ENCODE measurements at places on chromosomes 12 and 14. TPM values are rescaled to one million over a fixed set of nuclear protein-coding genes. Genes with fewer than 3 reads are reported as not detected.

DNA sequence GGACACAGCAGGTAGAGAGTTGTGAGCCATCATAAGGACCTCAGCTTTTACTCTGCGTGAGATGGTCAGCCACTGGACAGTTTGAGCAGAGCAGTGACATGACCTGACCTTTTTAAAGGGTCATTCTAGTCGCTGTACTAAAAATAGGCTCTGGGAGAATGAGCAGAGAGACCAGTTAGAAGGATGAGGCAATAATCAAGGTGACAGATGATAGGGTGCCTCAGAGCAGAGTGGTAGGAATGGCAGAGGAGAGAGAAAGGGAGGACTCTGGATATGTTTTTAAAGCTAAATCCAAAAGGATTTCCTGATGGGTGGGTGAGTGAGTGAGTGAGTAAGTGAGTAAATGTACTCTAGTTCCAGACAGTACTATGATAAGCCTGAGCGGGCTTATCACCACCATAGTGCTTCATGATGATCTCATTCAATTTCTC lies 83.6 kb upstream of the ARHGAP5 start:
- H3K4me1 ChIP-seq = peaks cover 30% of the 10 kb centered on the region
- DNase-seq = no peak
- no peak overlapping the region for H3K27ac ChIP-seq
- peaks cover 11% of the 10 kb centered on the region for H3K27me3 ChIP-seq
- H3K36me3 ChIP-seq = no peaks in the 10 kb centered on the region

DNA sequence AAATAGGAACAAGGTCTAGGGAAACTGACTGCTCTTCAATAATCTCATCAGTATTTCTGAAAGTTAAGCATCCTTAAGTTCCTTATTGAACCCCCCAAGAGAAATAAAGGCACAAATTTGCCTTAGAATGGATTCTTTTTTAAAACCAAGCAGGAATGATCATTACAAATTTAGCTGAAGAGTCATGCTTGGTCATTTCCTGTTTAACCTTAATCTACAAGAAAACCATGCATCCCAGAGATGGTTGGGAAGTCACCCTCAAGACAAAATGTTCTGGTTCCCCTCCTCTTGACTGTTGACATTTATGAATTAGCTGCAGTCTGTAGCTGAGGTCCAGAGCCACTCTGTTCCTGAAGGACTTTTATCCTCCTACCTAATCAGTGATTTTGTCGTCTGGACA lies 291.8 kb upstream of the G2E3 start:
- H3K27ac ChIP-seq = no peak overlapping the region
- no peaks in the 10 kb centered on the region for H3K36me3 ChIP-seq
- H3K4me1 ChIP-seq = no peaks in the 10 kb centered on the region
- DNase-seq = no peak

DNA sequence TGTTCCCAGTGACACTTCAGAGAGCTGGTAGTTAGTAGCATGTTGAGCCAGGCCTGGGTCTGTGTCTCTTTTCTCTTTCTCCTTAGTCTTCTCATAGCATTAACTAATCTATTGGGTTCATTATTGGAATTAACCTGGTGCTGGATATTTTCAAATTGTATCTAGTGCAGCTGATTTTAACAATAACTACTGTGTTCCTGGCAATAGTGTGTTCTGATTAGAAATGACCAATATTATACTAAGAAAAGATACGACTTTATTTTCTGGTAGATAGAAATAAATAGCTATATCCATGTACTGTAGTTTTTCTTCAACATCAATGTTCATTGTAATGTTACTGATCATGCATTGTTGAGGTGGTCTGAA lies 3.0 kb downstream of the FOS start:
- peaks cover 5% of the 10 kb centered on the region for H3K27me3 ChIP-seq
- H3K36me3 ChIP-seq = peaks cover 14% of the 10 kb centered on the region
- no peak for DNase-seq
- H3K27ac ChIP-seq = no peak overlapping the region
- peaks cover 63% of the 10 kb centered on the region for H3K4me1 ChIP-seq

DNA sequence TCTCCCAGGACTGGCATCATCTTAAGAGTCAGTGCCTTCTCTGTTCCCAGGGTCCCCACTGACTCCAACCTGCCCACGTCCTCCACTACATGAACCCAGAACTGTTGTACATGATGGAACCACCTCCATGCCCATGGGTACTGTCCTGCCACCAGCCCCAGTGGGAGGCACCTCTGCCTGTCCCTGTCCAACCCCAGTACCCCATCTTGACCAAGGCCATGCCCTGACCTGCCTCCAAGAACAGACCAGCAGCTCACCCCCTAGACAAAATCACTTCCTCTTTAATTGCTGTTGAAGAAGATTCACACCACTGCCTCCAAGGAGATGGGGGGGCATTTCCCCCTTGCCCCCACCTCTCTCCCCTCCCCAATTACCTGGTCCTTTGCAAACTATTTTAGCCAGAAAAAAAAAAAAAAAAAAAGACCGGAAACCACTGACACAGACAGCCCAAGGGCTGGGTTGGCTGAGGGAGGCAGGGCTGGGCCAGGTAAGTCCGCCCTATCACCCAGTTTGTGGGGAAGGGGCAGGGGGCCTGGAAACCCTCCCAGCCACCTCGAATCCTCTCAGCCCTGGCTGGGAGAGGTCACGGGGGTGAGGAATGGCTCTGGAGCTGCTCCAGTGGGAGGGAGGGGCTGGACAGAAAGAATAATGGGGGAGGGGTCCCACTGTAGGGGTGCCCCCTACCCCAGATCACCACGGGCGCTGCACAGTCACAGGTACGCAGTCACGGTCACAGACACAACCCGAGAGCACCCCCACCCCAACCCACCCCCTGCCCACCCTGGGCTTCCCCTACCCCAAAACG lies 13.4 kb downstream of the AGAP2 start:
- peaks cover 8% of the 10 kb centered on the region for H3K27me3 ChIP-seq
- no peak overlapping the region for H3K27ac ChIP-seq
- no peak overlapping the region for H3K4me3 ChIP-seq
- peaks cover 9% of the 10 kb centered on the region for H3K36me3 ChIP-seq

DNA sequence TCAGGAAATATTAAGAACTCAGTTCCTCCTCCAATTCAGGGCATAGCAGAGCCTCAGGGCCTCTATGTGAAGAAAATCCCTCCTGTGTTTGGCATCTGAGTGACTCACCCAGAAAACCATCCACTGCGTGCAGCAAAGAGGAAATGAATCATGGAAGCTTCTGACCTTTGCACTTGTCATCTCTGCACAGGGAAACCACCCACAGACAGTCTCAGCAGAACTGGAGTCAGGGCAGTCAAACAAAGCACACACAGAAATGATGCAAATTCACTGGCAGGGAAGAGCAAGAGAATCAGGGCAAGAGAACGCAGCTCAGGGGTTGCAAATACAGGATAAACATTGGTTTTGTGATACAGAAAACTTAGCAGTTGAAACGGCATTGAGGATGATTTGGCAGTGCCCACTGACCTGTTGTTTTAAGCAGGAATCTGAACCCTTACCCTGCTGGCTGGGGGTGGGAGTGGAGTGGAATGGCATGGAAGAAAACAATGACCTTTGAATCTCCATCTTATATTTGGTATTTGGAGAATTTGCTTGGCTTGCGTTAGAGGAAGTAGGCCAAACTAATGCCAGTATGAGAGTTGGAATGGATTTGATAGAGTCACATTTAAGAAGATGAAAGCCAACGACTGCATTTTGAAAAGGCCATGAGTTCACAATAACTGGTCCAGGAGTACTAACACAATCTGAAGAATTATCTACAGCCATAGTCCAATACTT lies 53.5 kb downstream of the PHLDA1 start:
- H3K27ac ChIP-seq = peak overlapping the region; percentile 91
- H3K4me3 ChIP-seq = peak overlapping the region; percentile 15
- H3K4me1 ChIP-seq = peaks cover 85% of the 10 kb centered on the region
- no peaks in the 10 kb centered on the region for H3K36me3 ChIP-seq
- DNase-seq = peak; percentile 100

DNA sequence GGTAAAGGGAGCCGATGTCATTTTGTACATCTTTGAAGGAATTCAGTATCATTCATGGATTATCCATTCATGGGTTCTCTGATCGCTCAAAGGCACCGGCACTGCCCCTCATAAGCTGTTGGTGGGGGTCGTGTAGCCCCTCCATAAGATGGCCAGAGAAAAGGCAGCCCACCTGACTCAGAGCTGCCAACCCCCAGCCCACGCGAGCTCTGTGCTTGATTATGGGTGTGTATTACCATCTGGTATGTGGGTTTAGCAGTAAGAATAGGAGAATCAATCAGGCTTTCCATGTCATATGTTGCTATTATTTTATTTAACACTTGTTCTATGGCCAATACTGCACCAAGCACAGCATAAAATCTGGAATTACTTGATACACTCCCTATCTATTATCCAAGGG lies 32.1 kb upstream of the AMIGO2 start:
- no peaks in the 10 kb centered on the region for H3K4me1 ChIP-seq
- no peaks in the 10 kb centered on the region for H3K36me3 ChIP-seq
- no peak for DNase-seq
- peaks cover 7% of the 10 kb centered on the region for H3K27me3 ChIP-seq
- H3K4me3 ChIP-seq = no peak overlapping the region

DNA sequence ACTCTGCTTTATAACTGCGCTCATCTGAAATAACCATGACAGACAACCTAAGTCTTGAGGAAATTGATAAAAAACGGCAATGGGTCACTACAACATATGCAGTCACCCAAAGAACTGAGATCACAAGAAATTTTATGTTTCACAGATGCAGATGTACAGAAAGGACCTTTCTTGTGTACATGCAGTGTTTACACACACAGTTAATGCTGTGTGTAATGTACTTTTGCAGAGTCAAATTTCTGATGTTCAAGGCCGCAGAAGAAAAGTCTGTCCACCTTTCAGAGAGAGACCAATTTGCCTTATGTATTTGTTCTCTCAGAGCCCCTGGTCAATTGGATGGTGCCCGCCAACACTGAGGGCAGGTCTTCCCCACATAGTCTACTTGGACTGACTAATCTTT lies 23.0 kb upstream of the TBK1 start:
- H3K27ac ChIP-seq = peak overlapping the region; percentile 18
- H3K36me3 ChIP-seq = peaks cover 31% of the 10 kb centered on the region
- peaks cover 32% of the 10 kb centered on the region for H3K4me1 ChIP-seq
- H3K4me3 ChIP-seq = no peak overlapping the region
- DNase-seq = no peak

DNA sequence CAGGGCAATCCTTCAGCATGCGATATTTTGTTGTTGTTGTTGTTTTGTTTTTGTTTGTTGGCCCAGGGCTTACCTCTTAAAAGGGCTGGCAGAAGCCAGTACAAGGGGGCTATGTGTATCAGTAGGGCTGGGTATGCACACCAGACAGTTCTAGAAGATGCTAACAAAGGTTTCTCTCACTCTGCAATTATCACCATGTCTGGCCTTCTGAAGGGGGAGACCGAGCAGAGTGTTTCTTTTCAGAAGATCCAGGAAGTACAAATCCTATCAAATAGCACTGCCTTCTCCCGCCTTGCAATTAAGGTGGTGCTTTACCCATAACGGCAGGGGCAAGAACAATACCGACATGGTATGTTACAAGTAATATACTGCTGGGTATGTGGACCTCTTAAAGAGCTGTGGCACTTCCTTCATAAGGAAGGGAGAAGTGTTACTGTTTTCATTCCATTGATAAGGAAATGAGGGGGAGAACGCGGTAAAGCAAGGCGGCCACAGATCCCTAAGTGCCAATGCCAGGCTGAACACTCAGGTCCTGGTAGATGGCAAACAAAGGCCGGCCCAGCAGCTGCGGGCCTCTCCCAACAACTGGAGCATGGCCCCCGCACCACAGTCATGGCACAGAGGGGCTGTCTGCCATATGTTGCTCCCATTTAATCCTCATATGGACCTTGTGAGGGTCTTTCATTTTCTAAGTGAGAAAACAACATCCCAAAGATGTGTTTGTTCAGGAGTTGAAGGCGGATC lies 19.2 kb upstream of the CACNA2D4 start:
- H3K27ac ChIP-seq = no peak overlapping the region
- no peaks in the 10 kb centered on the region for H3K27me3 ChIP-seq
- H3K36me3 ChIP-seq = peaks cover 4% of the 10 kb centered on the region
- H3K4me1 ChIP-seq = peaks cover 10% of the 10 kb centered on the region

DNA sequence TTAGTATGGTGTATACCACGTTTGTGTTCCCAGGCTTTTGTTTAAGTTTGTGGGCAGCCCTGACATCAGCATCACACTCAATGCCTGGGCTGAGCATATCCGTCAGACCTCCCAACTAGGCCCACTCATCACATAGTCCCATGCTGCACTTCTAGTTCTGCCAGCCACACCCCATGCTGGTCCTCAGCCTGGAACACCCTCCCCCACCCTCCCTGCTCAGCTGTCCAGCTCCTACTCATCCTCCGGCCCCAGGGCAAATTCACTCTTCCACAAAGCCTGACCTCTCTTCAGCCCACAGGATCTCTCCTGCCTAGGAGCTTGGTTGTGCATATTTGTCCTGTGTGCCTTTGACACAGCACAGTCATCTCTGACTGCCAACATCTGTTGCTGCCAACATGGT lies 3.9 kb upstream of the ENDOU start:
- DNase-seq = no peak
- H3K27me3 ChIP-seq = no peaks in the 10 kb centered on the region
- H3K4me3 ChIP-seq = no peak overlapping the region
- H3K36me3 ChIP-seq = no peaks in the 10 kb centered on the region
- no peaks in the 10 kb centered on the region for H3K4me1 ChIP-seq

- DNase-seq = peak; percentile 34
- no peak overlapping the region for H3K27ac ChIP-seq
- peaks cover 29% of the 10 kb centered on the region for H3K4me1 ChIP-seq
- no peak overlapping the region for H3K4me3 ChIP-seq
Measured at GRCh38 chr12:93300611-93301021, 77.1 kb upstream of the NUDT4 start.

DNA sequence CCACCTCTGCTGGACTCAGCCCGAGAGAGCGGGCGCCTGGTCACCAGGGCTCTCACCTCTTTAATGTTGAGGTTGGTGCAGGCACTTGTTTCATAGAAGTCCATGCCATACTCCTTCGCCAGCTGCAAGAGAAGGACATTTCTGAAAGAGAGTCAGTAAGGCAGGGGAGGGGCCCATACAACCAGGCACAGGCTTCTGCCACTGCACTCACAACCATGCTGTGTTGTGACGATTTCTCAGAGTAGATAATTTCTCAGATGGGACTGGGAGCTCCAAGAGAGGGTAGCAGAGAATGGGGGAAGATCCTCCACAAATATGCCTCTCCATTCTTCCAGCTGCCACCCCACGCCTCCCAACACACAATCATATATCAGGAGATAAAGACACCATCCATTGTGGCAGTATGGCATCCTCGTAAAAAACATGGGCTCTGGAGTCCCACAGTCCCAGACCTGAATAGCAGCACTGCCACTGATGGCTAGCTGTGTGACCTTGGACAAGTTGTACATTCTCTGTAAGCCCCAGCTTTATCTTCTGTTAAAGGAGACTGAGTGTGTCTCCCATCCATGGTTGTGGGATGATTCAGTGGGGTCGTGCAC lies 6.2 kb upstream of the GPX2 start:
- H3K27me3 ChIP-seq = no peaks in the 10 kb centered on the region
- peaks cover 57% of the 10 kb centered on the region for H3K4me1 ChIP-seq
- DNase-seq = peak; percentile 35
- H3K4me3 ChIP-seq = no peak overlapping the region
- H3K36me3 ChIP-seq = no peaks in the 10 kb centered on the region
- H3K27ac ChIP-seq = peak overlapping the region; percentile 79

GRCh38 chr12:6178981-6179761 lies 21.0 kb upstream of the CD9 start:
- H3K27ac ChIP-seq = no peak overlapping the region
- H3K4me1 ChIP-seq = peaks cover 54% of the 10 kb centered on the region
- H3K36me3 ChIP-seq = no peaks in the 10 kb centered on the region
- DNase-seq = peak; percentile 63
- no peak overlapping the region for H3K4me3 ChIP-seq
- no peaks in the 10 kb centered on the region for H3K27me3 ChIP-seq

GRCh38 chr12:58894040-58894439 lies 26.3 kb downstream of the LRIG3 start:
- no peaks in the 10 kb centered on the region for H3K27me3 ChIP-seq
- DNase-seq = no peak
- H3K4me3 ChIP-seq = no peak overlapping the region
- H3K27ac ChIP-seq = no peak overlapping the region
- peaks cover 10% of the 10 kb centered on the region for H3K36me3 ChIP-seq

HPD gene
- 138 TPM for total RNA-seq

P2RX2 gene
- total RNA-seq = not detected

PPM1H gene
- total RNA-seq = 38.1 TPM

GNB3 gene
- total RNA-seq = 0.17 TPM

Data from HepG2 (cell line).